Endothelial cell (in vitro differentiated cells): ENCODE measurements at places on chromosomes 5 and 9.

DNA sequence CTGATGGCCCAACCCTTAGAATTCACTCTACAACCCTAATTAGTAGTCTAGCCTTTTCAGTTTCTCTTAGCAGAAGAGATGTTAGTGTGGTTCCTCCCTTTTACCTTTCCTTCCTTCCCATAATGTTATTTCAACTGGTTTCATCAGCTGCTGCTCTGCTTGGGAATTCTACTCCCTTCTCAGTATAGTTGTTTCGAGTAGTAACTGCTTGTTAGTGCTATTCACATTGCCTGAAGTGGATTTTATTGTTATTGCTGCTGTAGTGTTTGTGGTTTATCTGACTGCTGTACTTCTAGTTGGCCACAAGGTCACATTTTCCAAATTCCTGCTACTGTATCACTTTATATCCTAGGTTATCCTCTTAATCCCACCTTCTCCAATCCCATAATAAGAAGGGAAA, 29.7 kb downstream of the SMIM15 start:
- DNase-seq = no peak

- no peak for DNase-seq
Measured at GRCh38 chr9:97873425-97873824, 20.4 kb downstream of the FOXE1 start.

DNA sequence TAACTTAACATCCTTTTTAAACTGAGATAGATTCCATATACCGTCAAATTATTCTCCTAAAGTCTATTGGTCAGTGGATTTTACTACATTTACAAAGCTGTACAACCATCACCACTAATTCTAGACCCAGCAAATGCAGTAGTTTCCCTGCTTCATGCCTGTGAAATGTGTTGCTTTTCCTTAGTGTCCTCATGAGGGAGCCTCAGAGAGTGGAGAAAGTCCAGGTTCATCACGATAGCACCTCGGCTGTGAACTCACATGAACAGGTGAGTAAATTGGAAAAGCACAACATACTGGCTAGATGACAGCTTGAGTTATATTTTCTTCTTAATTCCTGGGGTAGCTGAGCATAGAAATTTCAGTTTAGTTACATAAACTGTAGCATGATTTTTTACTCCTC, 653.7 kb downstream of the MTRR start:
- no peak for DNase-seq

DNA sequence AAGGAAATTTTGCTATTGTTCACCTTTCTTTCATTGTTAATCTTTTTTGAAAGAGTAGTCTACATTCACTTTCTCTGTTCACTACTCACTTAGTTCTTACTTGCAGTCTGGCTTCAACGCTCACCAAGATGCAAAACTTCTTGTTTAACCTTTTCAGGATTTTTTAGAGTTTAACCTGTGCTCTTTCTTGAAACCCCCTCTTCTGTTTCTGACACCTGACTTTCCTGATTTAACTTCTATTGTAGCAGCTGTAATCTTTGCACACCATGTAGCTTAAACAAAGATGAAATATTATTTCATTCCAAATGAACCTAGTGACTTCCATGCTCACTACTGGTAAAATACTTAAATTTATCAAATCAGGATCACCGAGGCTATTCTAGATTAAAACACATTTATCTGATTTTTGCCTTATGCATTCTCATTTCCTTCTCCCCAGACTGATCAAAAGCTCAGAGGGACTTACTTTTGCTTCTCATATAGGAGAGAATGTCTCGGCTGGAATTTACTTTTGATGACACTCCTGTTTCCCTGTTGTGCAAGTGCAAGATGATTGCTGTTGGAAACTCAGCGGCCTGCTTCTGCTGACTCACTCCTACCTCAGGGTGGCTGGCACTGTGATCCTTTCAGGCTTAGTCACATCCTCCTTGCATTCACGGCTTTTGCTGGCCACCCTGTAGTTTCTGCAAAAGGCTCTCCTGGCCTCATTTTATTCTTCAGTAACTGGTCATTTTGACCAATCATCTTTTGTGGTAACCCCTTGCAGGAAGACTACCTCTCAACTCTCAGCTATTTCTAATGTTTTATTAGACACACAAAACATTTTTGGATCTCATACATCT, 109.3 kb upstream of the IFNE start:
- DNase-seq = no peak

DNA sequence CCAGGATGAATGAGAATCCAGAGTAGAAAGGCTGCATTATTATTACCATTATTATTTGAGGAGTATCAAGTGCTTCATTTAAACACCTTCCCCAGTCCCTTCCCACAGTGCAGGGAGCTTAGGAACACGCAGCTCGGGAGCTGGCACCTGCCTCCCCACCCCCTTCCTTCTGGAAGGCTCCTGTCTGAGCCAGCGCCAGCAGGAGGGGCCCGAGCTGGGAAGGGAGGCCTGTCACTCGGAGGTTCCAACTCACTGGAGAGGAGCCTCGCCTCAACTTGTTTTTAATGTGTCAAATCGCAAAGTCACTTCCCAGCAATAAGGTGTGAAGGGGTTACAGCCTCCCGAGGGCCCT, 156.4 kb upstream of the IRX4 start:
- no peak for DNase-seq

DNA sequence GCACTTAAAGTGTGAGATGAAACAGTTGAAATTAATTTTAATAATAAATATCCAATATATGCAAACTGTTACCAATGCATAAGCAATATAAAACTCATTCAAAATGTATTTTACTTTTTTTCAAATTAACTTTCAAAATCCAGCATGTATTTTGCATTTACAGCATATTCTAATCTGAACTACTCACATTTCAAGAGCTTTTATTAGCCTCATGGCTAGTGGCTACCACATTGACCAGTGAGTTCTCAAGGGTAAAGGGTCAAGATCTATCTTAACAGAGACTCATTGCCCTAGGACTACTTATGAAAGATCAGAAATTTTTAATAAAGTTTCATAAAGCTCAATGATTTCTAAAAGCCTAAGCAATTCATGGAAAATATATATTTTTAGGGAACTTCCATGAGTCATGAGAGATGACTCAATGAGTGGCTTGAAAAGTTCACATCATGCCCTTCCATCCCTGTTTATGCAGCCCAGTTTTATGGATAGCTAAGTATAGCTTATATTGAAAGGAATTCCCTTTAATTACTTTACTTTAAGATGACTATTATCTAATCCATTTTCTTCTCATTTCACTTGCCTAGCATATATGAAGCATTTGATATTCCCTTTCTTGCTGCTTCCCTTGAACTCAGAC, 608.6 kb downstream of the SLCO4C1 start:
- no peak for DNase-seq

- DNase-seq = no peak
Measured at GRCh38 chr5:127697894-127698600, 5.1 kb upstream of the CCDC192 start.

DNA sequence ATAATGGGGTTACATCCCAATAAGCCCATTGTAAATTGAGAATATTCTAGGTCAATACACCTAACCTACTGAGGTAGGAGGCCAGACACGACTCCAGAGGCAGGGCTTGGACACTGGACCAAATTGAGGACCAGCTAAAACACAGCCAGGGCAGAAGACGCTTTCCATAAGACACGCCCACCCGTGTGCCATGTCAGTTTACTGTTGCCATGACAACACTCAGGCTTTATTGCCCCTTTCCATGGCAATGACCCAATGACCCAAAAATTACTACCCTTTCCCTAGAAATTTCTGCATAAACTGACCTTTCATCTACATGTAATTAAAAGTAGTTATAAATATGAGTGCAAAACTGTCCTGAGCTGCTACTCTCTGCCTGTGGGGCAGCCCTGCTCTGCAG, 31.5 kb downstream of the SLC22A4 start:
- no peak for DNase-seq
